ENCODE measurements at places on chromosomes 16 and 17.

- DNase-seq: no peak
Observed at GRCh38 chr16:73771196-73772064, 525.2 kb upstream of the PSMD7 start.

DNA sequence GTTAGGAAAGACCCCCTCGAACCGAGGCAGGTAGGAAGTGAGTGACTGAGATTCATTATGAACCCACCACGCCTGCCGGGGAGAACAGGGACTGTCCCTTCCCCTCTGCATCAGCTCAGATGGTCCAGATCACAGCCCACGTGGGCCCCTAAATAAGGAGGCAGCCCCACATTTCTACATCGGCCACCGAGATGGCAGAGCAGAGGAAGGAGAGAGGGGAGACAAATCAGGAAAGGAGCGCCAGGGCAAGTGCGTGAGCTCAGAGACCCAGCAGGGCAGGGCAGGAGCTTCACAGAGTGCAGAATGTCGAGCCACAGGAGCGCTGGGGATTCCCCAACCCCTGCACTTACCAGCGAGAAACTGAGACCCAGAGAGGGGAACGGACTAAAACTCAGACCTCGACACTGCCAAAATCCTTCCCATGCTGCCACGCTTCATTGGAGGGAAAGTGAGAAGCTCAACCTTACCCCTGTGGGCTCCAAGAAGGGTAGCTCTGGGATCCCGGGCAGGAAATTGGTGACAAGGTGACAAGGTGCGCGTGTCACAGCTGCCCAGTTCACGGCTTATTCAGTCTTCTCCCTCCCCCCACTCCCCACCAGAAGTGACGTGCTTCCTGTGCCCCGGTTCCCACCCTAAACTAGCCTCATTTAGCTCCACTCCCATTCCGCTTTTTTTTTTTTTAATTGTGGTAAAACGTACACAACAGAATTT, at the start of gene ICAM2:
ICAM2 (minus strand) TSS at position 578 of the 711 bp plus-strand sequence. CDS start 13,942 bp downstream, outside the sequence.
- DNase-seq: peak; percentile 44

- DNase-seq: no peak
Observed at GRCh38 chr16:84718-85406, 6.8 kb downstream of the MPG start.

DNA sequence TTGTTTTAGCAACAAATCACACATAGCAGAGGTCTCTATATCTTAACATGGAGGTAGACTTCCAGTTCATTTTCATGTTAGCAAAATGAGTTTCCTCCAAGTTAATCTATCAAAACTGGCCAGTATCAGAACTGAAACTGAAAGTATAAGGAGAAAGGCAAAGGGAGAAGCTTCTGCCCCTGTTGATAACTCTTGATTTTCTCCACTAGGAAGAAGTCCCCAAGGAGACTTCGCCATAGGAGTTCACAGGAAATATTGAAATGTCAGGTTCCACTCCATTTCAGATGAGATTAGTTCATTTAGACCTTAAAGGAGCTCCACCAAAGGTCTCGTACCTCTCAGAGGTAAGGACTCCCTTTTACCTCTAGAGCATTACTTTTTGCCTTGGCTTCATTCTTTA, 1.2 kb upstream of the OGFOD3 start:
- no peak for DNase-seq

GRCh38 chr16:7979448-7980132, 610.7 kb downstream of the TMEM114 start:
- no peak for DNase-seq

DNA sequence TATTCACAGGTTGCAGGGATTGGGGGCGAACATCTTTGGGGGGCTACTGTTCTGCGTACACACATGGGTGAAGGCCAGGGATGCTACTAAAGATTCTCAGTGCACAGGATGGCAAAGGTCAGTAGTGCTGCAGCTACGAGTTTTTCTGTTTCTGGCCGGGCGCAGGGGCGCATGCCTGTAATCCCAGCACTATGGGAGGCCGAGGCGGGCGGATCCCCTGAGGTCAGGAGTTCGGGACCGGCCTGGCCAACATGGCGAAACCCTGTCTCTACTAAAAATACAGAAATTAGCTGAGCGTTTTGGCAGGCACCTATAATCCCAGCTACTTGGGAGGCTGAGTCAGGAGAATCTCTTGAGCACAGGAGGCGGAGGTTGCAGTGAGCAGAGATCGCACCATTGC, 3.9 kb upstream of the ZNF598 start:
- DNase-seq: no peak

DNA sequence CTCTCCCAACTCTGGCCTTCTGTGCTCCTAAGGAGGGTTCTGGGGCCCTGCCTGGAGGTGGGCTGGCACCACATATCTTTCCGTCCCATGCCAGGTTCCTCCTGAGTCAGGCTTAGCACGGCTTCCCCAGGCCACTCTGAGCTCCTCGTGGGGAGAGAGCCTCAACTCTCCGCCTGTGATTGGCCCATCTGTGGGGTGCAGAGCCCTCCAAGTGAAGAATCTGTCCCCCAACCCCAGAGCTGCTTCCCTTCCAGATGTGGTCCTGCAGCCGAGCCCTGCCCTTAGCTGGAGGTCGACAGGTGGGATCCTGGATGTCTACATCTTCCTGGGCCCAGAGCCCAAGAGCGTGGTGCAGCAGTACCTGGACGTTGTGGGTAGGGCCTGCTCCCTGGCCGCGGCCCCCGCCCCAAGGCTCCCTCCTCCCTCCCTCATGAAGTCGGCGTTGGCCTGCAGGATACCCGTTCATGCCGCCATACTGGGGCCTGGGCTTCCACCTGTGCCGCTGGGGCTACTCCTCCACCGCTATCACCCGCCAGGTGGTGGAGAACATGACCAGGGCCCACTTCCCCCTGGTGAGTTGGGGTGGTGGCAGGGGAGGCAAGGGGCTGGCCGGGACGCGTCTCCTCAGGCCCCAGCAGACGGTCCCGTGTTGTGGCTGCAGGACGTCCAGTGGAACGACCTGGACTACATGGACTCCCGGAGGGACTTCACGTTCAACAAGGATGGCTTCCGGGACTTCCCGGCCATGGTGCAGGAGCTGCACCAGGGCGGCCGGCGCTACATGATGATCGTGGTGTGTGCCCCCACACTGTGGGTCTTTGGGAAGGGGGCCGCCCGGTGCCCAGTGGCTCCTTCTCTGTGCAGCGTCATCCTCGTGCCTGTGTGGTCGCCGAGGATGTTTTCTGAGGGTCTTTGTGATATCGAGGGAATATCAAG, 6.9 kb downstream of the GAA start:
- DNase-seq: no peak

GRCh38 chr17:63706336-63707082, 6.6 kb upstream of the LIMD2 start:
- no peak for DNase-seq

DNA sequence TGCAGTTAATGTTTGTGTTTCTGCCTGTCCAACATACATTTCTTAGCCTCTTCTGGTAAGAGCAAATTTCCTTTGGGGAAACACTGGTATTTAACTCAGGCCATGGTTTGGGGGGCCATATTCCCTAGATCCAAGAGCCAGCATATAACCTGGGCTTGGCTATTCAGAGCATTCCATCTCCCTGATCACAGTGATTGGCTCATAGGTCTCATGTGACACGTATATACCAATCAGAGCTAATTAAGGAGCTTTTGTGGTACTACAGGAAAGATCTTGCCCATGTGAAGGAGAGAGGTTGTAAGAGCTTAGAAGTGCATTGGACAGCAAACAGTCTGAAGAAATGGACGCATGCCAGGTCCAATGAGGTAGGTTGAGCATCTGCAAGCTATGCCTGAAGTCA, 33.4 kb upstream of the GPR139 start:
- DNase-seq: no peak

- DNase-seq: no peak
Observed at GRCh38 chr17:75241502-75241901, 19.9 kb downstream of the GGA3 start.

DNA sequence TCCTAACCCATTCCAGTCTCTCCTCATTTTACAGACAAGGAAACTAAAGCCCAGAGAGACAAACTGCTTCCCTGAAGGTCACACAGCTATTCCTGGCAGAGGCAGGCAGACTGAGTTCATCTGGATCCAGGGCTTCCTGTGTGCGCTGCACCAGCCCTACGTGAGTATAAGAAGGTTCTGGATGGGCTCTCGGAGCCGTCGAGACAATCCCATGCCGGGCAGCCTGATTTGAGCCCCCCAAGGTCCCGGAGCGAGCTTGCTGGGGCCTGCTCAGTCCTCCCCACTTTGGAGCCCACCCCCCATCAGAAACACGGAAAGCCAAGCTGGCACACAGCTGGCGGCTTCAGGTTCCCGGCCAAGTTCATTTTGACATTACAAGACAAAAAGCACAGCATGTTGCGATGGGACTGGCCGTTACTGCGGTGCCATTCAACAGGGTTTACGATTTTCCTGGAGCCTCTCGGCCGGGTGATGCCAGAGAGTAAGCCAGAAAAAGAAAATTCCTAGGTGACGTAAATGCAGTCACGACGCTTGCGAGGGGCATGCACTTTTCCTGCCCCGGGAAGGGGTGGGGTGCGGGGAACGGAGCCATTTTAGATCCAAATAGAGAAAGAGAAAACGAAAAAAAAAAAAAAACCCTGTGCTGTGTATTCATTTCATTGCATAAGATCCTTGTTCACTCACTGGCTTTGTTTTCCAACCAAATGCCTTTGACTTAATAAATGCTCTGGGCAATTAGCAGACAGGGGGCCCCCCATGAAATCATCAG, 167.1 kb upstream of the FOXF1 start:
- DNase-seq: no peak

DNA sequence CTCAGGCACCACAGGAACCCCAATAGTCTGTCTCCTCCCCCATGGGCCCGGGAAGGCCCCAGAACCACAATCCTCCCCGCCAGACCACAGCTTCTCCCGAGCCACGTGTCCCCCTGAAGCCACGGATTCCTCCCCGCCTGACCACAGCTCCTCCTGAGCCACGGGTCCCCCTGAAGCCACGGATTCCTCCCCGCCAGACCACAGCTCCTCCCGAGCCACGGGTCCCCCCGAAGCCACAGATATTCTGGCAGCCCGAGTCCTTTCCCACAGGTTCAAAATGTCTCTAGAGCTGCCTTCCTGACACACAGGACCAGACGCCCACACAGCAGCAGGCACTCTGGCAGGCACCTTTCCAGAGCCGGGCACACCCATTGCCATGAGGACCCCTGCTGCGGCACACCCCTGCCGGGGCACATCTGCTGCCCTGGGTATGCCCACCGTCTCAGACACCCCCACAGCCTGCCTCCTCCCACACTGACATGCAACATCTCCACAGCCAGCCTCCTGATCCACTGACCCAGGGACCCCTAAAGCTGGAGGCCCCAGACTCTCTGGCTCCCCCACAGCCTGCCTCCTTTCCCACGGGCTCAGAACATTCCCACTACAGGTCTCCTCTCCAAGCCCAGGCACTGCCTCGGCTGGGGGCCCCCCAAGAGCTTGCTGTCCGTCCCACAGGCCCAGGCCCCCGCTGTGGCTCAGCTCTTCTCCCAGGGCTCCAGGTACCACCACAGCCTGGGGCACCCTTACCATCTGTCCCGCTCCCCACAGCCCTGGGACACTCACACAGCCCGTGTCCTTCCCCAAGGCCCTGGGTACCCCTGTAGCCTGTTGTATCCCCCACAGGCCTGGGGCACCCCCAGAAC, 2.2 kb downstream of the KIAA0753 start:
- no peak for DNase-seq

DNA sequence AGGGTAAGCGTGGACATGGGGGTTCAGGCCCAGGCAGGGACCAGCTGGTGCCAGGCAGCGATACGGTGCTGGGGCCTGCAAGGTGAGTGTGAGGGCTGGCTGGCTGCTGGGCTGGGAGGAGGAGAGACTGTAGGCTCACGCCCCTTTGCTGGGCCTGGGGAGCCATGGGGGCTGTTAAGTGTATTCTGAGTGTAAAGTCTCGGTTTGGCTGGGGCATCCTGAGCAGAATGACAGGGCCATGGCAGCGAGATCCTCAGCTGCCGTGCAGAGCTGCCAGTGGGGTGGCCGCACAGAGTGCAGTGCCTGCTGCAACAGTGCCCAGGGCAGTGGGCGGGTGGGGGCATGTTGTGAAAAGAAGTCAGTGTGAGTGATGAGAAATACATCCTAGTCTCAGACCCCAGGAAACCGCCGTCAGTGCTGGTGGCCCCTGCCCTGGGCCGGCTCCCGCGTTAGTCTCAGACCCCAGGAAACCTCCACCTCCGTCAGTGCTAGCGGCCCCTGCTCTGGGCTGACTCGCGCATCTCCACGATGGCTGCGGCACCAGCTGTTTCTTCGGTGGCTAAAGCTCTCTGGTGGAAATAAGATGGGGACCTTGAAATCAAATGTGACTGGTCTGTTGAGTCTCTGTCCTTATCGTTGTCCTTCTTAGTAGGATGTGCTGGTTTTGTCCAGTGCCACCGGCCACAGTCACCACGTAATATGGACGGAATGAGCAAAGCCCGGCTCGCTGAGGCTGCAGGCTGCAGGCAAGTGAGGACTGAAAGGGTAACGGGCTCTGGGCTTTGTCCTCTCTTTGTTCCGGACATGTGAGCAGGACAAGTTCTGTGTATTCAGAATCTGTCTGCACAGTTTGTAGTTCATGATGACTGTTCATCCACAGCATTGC, 22.9 kb downstream of the ACSF3 start:
- no peak for DNase-seq
